ENCODE measurements at places on chromosomes 2 and 18.

DNA sequence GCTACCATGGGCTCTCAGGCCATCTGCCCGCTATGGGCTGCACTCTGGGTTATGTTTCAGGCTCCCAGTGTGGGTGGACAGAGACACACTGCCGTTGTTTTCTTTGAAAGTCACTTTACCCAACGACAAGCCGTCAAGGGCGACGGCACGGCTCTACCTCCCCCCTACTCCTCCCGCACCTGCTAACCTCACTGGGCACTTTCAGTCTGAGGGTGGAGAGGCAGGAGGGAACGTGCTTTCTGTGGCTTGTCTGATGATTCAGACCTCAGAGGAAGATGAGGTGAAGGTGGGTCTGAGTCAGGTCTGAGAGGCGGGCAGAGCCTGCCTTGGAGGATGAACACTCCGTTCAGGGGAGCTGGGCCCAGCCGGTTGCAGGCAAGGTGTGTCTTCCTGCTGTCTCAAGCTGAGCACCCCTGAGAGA, 147.6 kb upstream of the HDAC4 start:
- DNase-seq, result no peak

DNA sequence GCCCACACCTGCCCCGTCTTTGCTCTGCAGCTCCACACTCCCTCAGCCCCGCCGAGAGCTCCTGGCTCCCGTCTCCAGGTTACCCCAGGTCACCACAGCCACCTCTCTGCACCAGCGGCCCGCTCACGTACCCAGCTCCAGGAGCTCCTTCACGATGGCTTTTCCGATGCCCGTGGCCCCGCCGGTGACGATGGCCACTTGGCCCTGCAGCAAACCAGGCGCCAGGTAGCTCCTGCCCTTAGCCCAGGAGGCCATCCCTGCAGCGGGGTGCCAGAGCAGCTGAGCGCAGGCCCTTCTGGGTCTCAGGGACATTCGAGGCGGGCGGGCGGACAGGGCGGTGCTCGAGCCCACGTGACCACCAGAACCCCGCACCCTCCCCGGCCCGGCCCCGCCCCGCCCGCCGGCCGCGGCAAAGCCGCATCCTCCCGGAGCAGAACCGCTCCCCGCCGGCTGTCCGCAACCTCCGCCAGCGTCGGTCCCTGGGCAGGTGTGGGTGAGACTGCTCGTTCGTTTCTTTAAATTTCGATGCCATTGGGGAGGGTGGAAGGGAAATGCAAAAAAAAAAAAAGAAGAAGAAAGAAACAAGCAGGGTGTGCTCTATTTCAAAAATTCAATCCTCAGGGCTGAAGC, at the start of the genes PECR and TMEM169:
TSS of gene PECR (minus strand) at position 323 of the 630 bp plus-strand sequence. CDS start at position 255, 68 bp downstream.
TSS of gene TMEM169 (plus strand) at position 433 of the 630 bp plus-strand sequence. CDS start 14,045 bp downstream, outside the sequence.
- peak; percentile 65 for DNase-seq

- no peak for DNase-seq
These were observed 67.5 kb downstream of the RMDN2 start for GRCh38 chr2:37992601-37993000.

GRCh38 chr18:71798986-71799673, 745.0 kb downstream of the CBLN2 start:
- peak; percentile 45 for DNase-seq

- DNase-seq, result no peak
These were observed 585.9 kb downstream of the ZEB2 start for GRCh38 chr2:143933946-143934569.

DNA sequence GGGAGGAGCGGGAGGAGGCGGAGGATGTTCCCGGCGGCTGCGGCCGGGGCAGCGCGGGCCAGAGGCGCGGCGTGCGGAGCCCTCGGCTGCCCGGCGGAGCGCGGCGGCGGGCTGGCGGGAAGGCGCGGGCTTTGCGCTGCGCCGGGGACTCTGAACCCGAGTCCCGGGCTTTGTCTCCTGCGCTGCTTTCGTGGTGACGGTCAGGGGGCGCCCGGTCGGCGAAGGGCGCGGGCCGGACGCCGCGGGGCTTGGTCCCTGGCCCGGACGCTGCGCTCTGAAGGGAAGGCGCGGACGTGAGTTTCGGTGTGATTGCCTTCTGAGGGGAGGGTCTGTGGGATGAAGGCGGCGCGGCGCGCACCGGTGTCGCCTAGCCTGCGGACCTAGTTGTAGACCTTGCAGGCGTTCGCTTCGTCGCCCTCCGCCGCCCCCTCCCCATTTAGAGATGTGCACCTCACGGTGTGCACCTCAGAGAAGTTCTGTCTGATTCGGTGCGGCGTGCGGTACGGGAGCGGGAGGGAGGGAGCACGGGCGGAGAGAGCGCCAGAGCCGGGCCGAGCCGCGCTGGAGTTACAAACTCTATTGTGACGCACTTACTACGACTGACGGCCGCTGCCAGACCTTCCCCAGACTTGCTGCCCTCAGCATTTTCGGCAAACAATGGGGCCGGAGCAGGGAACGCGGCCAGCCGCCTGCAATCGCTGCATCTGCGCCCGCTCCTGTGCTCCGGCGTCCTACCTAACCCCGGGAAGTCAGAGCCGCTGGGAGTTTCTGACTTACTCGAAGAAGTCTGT, 2.1 kb downstream of the BCL2L11 start:
- DNase-seq, result peak; percentile 79

- no peak for DNase-seq
These were observed 287.7 kb upstream of the ID2 start for GRCh38 chr2:8394131-8394530.

GRCh38 chr18:35387152-35387571, 10.0 kb upstream of the ZNF396 start:
- DNase-seq, result no peak

DNA sequence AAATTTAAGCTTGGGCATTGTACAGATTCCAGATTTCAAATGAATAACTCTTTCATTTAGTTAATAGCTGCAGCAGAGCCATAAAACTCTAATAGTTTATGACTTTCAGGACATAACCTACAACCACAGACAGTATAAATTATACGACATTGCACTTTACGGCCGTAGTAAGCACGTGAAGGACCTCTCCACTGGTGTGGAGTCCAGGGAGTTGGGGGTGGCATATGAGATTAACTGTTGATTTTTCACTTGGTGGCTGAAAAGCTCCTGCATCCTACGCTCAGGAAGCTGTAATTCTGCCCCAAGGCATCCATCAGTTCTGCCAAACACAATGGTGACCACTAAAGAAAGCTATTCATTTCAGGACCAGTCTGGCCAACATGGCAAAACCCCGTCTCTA, 376.2 kb downstream of the SOX11 start:
- DNase-seq, result no peak

DNA sequence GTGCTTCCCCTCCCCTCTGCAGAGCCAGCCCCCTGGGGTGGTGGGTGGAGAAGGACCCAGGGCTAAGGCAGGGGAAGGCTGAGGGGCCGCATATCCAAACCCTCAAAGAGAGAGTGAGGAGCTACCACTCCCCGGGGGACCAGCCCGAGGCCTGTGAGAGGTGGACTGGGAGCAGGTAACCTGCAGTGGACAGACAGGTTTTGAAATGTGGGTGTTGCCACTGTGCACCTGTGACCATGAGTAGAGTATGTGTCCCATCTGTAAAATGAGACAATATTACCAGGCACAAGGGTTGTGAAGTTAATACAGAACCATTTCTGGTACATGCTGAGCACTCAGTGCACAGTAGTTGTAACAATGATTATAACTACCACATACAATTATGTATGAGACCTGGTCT, 51.2 kb upstream of the POMC start:
- no peak for DNase-seq

DNA sequence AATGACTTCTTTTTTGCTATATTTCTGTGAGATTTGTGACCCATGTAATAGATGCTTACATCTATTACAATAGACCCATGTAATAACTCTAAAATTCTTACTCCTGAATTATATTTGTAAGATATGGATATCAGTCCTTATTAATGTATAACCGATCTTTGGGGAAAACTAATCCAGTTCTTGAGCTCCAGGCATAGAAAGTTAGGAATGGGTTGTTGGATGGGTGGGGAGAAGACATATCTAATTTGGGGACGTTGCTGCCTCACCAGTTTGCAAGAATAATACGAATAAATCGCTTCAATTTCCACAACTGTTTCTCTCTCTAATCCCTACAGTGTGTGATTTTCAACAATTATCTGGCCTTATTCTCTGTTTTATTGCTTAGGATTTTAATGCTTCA, 13.5 kb downstream of the CAVIN2 start:
- no peak for DNase-seq

- DNase-seq, result no peak
These were observed 162.2 kb downstream of the CCBE1 start for GRCh38 chr18:59535055-59535454.

- DNase-seq, result no peak
These were observed 5.1 kb downstream of the PKDCC start for GRCh38 chr2:42052702-42053481.

GRCh38 chr18:79420033-79420745, 24.5 kb downstream of the NFATC1 start:
- no peak for DNase-seq

DNA sequence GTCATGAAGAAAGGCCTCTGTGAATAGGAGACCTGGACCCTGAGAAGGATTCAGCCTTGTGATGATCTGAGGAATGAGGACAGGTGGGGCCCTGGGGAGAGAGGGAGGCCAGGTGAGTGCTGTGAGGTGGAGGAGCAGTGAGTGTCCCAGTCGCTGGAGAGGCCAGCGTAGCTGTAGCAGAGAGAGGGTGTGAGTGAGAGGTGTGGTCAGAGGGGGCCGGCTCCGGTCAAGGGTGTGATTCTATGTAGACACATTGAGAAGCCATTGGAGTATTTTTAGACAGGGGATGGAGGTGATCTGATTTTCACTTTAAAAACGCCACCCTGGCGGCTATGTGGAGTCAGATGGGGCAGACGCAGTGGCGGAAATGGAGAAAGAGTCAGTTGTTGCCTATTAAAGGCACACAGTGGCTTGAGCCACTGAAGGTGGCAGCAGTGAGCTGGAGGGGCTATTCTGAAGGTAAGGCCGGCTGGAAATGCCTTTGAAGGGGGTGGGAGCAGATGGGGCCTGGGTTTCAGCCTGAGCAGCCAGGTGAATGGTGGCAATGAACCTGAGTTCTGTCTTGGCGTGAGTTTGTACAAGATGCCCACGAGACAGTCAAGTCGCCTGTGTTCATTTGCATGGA, 55.6 kb downstream of the GREB1 start:
- no peak for DNase-seq

GRCh38 chr2:52572469-52572894, 1195.1 kb upstream of the CHAC2 start:
- DNase-seq, result no peak

GRCh38 chr2:18510775-18511174, 49.7 kb downstream of the RDH14 start:
- no peak for DNase-seq

GRCh38 chr2:71479261-71479660, 25.9 kb downstream of the DYSF start:
- no peak for DNase-seq

- DNase-seq, result peak; percentile 21
These were observed 123.8 kb downstream of the AFF3 start for GRCh38 chr2:100018341-100019193.

DNA sequence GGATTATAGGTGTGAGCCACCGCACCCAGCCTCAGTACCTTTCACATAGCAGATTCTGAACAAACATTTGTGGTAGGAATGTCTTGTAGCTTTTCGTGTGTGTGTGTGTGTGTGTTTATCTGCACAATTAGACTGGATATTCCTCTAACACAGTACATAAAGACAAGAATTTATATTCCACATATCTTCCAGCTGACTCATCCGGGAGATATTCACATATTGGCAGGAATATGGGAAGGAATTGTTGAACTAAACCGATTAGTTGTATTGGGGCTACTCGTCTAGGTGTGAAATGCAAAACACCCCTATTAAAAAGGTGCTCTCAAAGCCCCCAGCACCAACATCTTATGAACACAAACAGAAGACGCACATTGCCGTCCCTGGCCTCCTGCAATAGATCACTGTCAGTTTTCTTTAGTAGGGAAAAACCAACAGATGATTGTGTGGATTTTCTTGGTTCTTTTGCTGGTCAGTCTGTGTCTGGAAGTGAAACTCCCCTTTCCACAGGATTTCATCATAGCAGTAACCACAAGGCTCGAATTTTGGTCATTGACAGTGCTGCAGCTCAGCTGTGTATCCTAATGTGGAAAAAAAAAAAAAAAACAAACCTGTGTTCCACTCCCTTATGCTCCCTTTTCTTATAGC, 208.5 kb upstream of the ACVR2A start:
- DNase-seq, result peak; percentile 28

- DNase-seq, result no peak
These were observed 107.2 kb downstream of the RNF152 start for GRCh38 chr18:61785588-61785987.

DNA sequence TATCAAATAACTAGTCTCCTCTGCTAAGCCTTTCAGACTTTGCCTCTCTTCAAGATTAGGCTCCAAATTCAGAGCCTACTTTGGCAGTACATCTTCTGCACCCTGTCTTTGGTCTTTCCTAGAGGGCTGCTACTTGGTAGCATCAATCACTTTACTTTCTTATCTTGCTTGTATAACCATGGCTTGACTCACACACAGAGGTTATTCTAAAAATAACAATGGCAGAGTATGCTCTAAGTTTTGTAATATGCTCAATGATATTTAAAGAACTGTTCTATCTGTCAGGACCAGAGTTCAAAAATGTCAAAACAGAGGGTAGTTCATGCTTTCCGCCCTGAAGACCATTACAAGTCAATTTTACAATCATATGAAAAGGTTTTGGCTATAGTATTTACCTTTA, 27.7 kb downstream of the THOC1 start:
- DNase-seq, result no peak

DNA sequence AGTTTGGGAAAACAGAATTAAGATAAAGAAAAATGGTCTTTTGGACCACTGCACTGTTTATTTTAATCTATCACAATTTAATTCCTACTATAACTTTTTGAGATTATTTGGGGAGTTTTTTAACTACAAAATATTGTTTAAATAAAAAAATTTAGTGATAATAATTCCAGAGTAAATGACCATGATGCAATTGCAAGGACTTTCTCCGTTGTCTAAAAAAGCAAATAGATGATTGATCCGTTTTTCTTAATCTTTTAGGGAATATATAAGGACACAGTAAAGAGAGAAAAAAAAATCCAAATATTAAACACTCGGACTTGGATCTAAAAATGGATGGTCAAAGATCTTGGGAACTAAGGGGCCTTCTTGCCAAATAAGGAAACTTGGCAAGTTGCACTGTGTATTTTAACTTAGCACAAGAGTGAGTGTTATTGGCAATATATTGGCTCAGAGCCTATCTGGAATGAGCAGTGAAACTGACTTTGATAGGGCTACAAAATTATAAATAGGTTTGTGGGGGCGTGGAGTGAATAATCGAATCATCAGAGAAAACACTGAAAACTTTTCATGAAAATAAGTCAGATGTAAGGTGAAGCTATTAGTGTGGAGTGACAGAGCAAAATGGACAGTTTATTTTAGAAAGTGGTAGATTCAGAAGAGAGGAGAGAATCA, 2.0 kb downstream of the MAP3K20 start:
- DNase-seq, result peak; percentile 42

- no peak for DNase-seq
These were observed 165.0 kb downstream of the ANKRD30B start for GRCh38 chr18:14912967-14913366.

Data from SJSA1 (cell line).